Natural killer cell treated with Interleukin-12 subunit alpha and Interleukin-12 subunit beta and Interleukin-15 and Interleukin-18, amount 100 ng/mL, for 72 hours (primary cell): ENCODE measurements at places on chromosomes 11 and 22. TPM values are rescaled to one million over a fixed set of nuclear protein-coding genes. Genes with fewer than 3 reads are reported as not detected.

- no peak for DNase-seq
- no peak overlapping the region for H3K27ac ChIP-seq
- no peaks in the 10 kb centered on the region for H3K4me1 ChIP-seq
These were observed 92.7 kb downstream of the MSANTD4 start for GRCh38 chr11:105929084-105929955.

Gene TBRG1
- 47.7 TPM for total RNA-seq

DNA sequence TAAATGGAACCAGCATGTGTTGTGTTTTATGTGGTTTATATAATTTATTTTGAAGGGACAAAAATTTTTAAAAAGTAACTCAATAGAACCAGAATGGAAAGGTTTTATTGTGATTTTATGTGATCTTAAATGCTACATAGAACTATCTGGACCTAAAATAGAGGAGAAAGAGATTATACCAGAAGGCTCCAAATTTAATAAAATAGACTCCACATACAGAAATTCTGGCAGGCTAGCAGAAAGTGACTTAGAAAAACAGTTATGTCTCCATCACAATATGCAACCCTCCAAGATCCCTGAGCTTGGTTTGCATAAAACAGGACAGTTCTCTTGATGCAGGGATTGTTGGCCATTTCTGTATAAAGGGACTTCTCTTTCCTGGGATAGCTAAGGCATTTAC lies 107.9 kb downstream of the BBOX1 start:
- no peaks in the 10 kb centered on the region for H3K27me3 ChIP-seq
- no peak overlapping the region for H3K27ac ChIP-seq
- H3K36me3 ChIP-seq = no peaks in the 10 kb centered on the region
- H3K4me1 ChIP-seq = no peaks in the 10 kb centered on the region
- no peak for DNase-seq

Gene KRTAP5-11
- not detected for total RNA-seq

Gene HSD17B12
- total RNA-seq = 40.6 TPM

Gene MORC2
- 30.4 TPM for total RNA-seq

Gene JHY
- total RNA-seq = 0.55 TPM
